Vagina (tissue), 2 donors: ENCODE measurements at places on chromosomes 5 and 9.

DNA sequence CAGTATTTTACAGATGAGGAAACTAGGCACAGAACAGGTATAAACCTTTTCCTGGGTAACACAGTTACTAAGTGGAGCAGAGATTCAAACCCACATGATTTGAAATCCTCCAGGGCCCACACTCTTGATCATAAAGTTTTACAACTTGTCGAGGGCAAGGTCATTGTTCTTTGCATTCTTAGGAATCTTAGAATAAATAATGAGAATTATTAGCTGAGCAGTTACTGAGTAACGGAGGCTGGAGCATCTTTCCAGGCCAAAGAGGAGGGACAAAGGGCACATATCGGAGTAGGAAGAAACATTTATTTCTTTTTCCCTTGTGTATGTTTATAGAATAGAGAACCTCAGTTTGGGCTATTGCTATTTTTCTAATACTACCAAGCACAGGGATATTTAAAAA lies 27.1 kb upstream of the F2R start:
- DNase-seq, result no peak
- no peak overlapping the region for H3K27ac ChIP-seq
- H3K27me3 ChIP-seq, result no peaks in the 10 kb centered on the region
- no peak overlapping the region for H3K4me3 ChIP-seq

GRCh38 chr5:137336161-137336560 lies 163.0 kb downstream of the SPOCK1 start:
- no peak overlapping the region for H3K4me3 ChIP-seq
- H3K27me3 ChIP-seq, result no peaks in the 10 kb centered on the region
- DNase-seq, result no peak
- H3K27ac ChIP-seq, result no peak overlapping the region
- H3K36me3 ChIP-seq, result no peaks in the 10 kb centered on the region

DNA sequence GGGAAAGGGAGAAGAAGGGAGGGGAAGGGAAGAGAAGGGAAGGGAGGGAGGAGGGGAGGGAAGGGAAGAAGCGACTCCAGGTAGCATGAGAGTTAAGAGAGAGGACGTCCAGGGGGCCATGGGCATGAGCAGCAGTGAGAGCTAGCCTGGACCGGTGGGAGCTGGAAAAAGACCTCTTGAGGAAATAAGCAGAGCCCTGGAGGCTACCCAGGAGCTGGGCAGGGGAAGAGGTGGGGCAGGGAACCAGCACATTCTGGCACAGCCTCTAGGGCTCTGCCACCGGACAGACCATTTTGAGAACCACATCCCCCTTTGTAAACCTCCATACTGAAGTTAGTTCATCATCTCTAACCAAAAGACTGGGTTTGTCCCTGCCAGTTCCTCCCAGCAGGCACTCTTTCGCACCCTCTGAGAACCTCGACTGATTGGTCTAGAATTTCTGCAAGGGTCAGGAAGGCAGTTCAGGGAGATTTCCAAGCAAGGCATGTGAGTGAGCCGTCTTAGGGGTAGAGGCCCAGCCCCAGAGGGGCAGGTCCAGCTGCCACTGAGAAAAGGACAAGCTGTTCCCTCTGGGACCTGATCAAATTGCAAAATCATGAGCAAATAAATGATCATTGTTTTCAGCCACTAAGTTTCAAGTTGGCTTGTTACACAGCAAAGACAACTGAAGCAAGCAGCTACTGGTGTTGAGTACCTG lies 11.6 kb downstream of the NAIF1 start:
- no peaks in the 10 kb centered on the region for H3K36me3 ChIP-seq
- H3K4me1 ChIP-seq, result peaks cover 46% of the 10 kb centered on the region
- peak overlapping the region; percentile 96 for H3K27ac ChIP-seq
- no peak overlapping the region for H3K4me3 ChIP-seq
- peak; percentile 97 for DNase-seq

DNA sequence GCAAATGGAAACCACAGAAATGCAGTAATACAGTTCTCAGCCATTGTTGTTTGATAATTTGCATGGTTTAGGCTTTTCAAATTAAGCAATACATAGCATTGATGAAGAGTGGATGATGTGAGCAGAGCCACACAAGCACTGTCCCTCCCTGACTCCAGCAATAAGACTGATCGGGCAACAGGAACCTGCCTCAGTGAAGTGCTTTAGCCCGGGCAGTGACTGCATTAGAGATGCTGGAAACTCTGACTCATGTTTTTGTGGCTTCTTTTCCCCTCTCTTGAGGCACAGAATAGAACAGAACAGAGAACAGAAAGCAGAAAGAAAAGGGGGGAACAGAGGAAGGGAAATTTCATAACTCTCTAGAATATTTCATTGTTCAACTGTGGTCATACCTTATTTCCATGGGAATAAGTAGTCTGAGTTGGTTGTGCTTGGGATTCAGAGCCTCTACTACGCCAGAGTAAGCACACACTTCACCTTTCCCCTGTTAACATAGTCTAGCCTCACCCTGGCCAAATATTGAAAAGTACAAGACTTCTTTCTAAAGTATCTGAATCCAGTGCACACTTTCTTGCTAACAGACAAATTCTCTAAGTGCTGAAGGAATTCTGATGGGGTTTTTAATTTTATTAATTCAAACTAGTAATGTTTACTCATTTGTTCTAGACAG lies 164.8 kb upstream of the VCAN start:
- no peaks in the 10 kb centered on the region for H3K27me3 ChIP-seq
- no peaks in the 10 kb centered on the region for H3K36me3 ChIP-seq
- no peaks in the 10 kb centered on the region for H3K4me1 ChIP-seq
- H3K27ac ChIP-seq, result no peak overlapping the region

- peaks cover 55% of the 10 kb centered on the region for H3K4me1 ChIP-seq
- no peaks in the 10 kb centered on the region for H3K27me3 ChIP-seq
- DNase-seq, result no peak
- H3K27ac ChIP-seq, result peak overlapping the region; percentile 67
- H3K4me3 ChIP-seq, result no peak overlapping the region
- H3K36me3 ChIP-seq, result no peaks in the 10 kb centered on the region
These were observed 59.6 kb downstream of the GALNT12 start for GRCh38 chr9:98867103-98867428.

GRCh38 chr5:128154943-128155342 lies 71.4 kb downstream of the SLC12A2 start:
- H3K4me3 ChIP-seq, result no peak overlapping the region
- H3K4me1 ChIP-seq, result no peaks in the 10 kb centered on the region
- no peak for DNase-seq
- no peaks in the 10 kb centered on the region for H3K27me3 ChIP-seq

- no peak overlapping the region for H3K27ac ChIP-seq
- no peaks in the 10 kb centered on the region for H3K4me1 ChIP-seq
- no peaks in the 10 kb centered on the region for H3K27me3 ChIP-seq
- H3K4me3 ChIP-seq, result no peak overlapping the region
- no peak for DNase-seq
These were observed 32.2 kb downstream of the ANXA6 start for GRCh38 chr5:151125421-151125820.

- H3K27me3 ChIP-seq, result no peaks in the 10 kb centered on the region
- H3K4me3 ChIP-seq, result no peak overlapping the region
- no peak overlapping the region for H3K27ac ChIP-seq
These were observed 142.9 kb upstream of the MSX2 start for GRCh38 chr5:174581479-174581878.

- peaks cover 43% of the 10 kb centered on the region for H3K4me1 ChIP-seq
- H3K36me3 ChIP-seq, result no peaks in the 10 kb centered on the region
- H3K4me3 ChIP-seq, result no peak overlapping the region
- DNase-seq, result peak; percentile 71
These were observed 181.0 kb upstream of the PITX1 start for GRCh38 chr5:135214897-135215616.

DNA sequence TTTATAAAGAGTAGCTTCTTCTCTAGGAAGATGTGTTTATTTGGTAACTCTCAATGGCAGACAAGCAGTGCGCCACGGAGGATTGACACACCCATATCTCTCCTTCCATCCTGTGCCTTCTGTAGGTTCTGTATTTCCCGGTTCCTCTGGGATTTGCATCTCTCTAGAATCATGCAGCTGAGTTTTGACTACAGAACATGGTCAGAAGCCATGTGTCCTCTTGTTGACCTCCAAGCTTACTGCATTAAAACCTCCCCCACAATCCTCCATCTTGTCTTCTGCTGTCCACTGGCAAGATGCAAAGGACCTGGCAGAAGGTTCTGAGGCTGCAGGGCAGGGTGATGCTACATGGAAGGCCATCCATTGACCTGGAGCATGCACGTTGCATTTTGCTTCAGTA lies 482.0 kb downstream of the DMRT2 start:
- H3K27ac ChIP-seq, result no peak overlapping the region
- H3K4me3 ChIP-seq, result no peak overlapping the region
- no peaks in the 10 kb centered on the region for H3K36me3 ChIP-seq

GRCh38 chr9:7756088-7756487 lies 43.5 kb downstream of the DMAC1 start:
- no peak overlapping the region for H3K27ac ChIP-seq
- no peaks in the 10 kb centered on the region for H3K4me1 ChIP-seq
- DNase-seq, result no peak
- no peak overlapping the region for H3K4me3 ChIP-seq
- no peaks in the 10 kb centered on the region for H3K36me3 ChIP-seq
